ENCODE measurements at places on chromosomes 4 and X. TPM values are rescaled to one million over a fixed set of nuclear protein-coding genes. Genes with fewer than 3 reads are reported as not detected.

DNA sequence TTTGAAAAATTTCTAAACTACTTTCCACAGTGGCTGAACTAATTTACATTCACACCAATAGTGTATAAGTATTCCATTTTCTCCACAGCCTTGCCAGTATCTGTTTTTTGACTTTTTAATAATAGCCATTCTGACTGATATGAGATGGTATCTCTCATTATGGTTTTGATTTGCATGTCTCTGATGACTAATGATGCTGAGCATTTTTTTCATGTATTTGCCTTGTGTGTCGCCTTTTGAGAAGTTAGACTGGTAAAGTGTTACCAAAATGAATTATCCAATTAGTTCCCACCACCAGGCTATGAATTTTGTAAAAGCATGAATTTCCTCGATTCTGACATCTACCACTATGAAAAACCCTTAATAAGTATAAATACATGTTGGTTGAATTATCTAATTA lies 242.2 kb upstream of the GK2 start:
- DNase-seq, result no peak

GRCh38 chr4:165222651-165222994 lies 15.3 kb downstream of the KLHL2 start:
- DNase-seq, result no peak

GRCh38 chrX:23503835-23504539 lies 163.3 kb upstream of the PRDX4 start:
- no peak for DNase-seq

DNA sequence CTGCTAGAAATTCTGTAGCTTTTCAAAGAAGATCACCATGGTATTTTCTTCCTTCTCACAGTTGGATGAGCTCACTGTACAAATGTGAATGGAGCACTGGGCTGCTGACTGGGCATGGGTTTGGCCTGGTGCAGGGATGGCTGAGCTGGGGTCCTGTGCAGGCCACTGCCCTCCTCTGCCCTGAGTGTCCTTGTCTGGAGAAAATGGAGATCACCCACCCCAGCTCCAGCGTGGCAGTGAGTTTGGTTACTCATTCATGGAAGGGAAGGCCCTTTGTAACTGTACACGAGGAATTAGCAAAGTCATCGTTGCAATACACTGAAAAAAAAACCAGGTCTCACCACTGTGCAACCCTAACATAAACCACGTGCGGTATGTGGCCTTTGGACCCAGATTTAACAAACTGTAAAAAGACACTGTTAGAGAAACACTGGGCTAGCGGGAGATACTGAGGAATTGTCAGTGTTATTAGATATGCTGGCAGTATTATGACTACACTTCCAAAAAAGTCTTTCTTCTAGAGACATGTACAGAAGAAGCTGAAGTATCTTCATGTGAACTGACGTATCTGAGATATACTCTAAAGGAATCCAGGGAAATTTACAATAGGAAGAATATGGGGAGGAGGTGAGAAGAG lies 16.1 kb upstream of the TBC1D14 start:
- no peak for DNase-seq

Gene CT45A10
- not detected for polyA plus RNA-seq

Gene TGIF2LX
- not detected for polyA plus RNA-seq

Gene SHISA3
- polyA plus RNA-seq, result 87.7 TPM

Gene ANXA3
- 33.3 TPM for polyA plus RNA-seq

Gene SLC7A11
- polyA plus RNA-seq, result 1.9 TPM
